Breast epithelium (tissue), 4 donors: ENCODE measurements at places on chromosomes 2 and 18. TPM values are rescaled to one million over a fixed set of nuclear protein-coding genes. Genes with fewer than 3 reads are reported as not detected.
A peak's percentile ranks its signal among the peaks of the same experiment; 100 is the strongest.

- no peak overlapping the region for H3K4me3 ChIP-seq
- no peak for DNase-seq
- H3K4me1 ChIP-seq = no peaks in the 10 kb centered on the region
- H3K27ac ChIP-seq = peak overlapping the region; percentile 48
- no peaks in the 10 kb centered on the region for H3K27me3 ChIP-seq
Measured at GRCh38 chr2:223203971-223204929, 152.3 kb downstream of the KCNE4 start.

- no peaks in the 10 kb centered on the region for H3K27me3 ChIP-seq
- DNase-seq = no peak
- H3K4me1 ChIP-seq = no peaks in the 10 kb centered on the region
- no peak overlapping the region for H3K27ac ChIP-seq
- H3K36me3 ChIP-seq = no peaks in the 10 kb centered on the region
Measured at GRCh38 chr2:137952586-137953129, 11.6 kb upstream of the HNMT start.

DNA sequence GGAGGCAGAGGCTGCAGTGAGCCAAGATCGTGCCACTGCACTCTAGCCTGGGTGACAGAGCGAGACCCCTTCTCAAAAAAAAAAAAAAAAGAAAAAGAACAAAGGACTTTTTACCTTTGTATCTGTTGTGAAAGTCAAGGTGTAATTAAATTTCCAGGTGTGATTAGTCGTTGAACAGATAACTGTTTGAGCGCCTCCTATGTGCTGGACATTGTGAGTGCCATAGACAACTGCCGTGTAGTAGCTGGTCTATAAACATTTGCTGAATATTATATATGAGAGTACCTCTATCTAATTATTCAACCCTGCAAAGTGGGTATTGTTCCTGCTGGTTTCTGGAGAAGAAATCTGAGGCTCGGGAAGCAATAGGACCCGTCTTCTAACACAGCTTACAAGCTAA, 71.8 kb downstream of the ASAP2 start:
- no peak for DNase-seq
- no peak overlapping the region for H3K4me3 ChIP-seq
- H3K4me1 ChIP-seq = no peaks in the 10 kb centered on the region
- H3K36me3 ChIP-seq = no peaks in the 10 kb centered on the region
- H3K27ac ChIP-seq = no peak overlapping the region

GRCh38 chr2:65613968-65614555, 181.7 kb upstream of the SPRED2 start:
- no peaks in the 10 kb centered on the region for H3K36me3 ChIP-seq
- no peaks in the 10 kb centered on the region for H3K4me1 ChIP-seq
- DNase-seq = no peak
- H3K27me3 ChIP-seq = no peaks in the 10 kb centered on the region

DNA sequence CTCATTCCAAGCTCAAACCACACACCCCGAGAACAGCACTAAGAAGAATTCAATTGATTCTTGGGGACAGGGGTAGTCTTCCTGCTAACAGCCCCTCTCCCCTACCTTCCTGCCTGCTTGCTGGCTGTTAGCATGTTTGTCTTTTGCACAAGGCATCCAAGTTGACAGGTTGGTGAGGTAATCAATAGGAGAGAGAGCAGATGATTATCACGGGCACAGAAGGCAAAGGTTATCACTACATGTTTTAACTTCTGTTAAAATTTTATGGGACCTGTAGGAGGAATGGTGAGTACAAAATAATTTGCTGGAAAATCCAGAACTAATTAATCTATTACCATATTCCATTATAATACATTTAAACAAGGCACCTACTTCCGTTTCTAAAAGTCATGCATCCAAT, 442.1 kb upstream of the TCF4 start:
- H3K36me3 ChIP-seq = no peaks in the 10 kb centered on the region
- H3K4me1 ChIP-seq = no peaks in the 10 kb centered on the region
- no peak for DNase-seq
- no peak overlapping the region for H3K27ac ChIP-seq
- H3K4me3 ChIP-seq = no peak overlapping the region

RFX8 gene
- 0.96 TPM for total RNA-seq
